NCI-H187 treated with DMSO at 0.1 percent for 48 hours (cell line): ENCODE measurements at places on chromosomes 2 and 18.

- no peak for DNase-seq
These were observed 6.5 kb downstream of the GKN1 start for GRCh38 chr2:68980956-68981355.

- no peak for DNase-seq
These were observed 12.1 kb downstream of the PTCD3 start for GRCh38 chr2:86118130-86118529.

DNA sequence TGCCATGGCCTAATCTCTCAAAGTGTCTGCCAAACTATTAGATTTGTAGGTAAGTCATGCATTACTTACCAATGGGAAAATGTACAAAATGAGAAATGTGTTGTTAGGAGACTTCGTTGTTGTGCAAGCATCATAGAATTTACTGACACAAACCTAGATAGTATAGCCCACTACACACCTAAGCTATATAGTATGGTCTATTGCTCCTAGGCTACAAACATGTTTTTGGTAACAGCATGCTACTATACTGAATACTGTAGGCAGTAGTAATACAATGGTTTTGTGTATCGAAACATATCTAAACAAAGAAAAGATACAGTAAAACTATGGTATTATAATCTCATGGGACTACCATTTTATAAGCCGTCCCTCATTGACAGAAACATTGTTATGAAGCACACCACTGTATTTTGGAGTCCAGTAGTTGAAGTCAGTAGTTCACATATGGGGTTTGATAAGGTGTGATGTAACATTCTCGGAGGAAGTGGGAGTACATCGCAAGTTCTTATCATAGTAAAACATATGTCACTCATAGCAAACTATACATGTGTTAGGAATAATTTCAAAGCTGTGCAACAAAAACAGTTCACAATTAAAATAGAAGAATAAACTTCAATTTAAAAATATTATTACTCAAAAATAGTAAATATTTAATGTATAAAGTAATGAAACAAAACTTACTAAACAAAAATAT is 12.0 kb upstream of the GTF2A1L start:
- no peak for DNase-seq

GRCh38 chr2:218849721-218850120 is 9.9 kb upstream of the WNT6 start:
- no peak for DNase-seq

GRCh38 chr2:239773228-239774141 is 251.7 kb downstream of the NDUFA10 start:
- DNase-seq = no peak

- DNase-seq = no peak
These were observed 337.8 kb upstream of the CDH2 start for GRCh38 chr18:28514699-28515098.

DNA sequence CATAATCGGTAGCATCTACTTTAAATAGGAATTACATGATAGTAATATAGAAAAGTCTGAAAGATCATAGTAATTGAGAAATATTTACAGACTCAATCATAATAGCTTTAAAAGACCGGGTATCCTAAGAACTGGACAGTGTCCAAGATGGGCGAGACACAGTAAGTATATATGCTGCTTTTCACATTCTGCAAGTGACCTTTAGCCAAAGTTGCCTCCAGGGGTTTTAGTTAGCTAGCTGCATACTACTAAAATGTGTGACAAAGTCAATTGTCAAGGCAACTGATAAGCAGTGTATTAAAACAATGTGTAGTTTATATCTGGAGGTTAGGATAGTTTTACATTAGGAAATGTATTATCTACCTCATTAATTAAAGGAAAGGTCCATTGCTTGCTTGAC is 24.6 kb downstream of the CD302 start:
- DNase-seq = no peak

GRCh38 chr2:176665086-176665485 is 395.8 kb downstream of the MTX2 start:
- no peak for DNase-seq

DNA sequence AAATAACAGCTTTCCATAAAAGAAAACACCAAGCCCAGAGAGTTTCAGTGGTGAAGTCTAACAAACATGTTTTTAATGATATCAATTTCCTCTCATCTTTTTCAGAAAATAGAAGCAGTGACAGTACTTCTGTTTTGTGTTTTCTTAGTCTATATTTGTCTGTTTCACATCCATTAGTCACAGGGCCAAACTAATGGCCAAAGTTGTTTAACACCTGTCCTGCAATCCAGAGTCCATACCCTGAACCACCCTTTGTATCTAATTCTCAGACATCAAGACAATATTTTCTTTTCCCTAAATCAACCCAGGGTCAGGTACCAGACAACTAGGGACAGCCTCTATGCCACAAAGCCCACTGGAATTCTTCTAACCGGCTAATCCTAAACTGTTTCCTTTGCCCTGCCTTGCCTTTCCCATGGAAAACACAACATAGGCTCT is 25.9 kb downstream of the TMSB10 start:
- no peak for DNase-seq

- DNase-seq = no peak
These were observed 126.6 kb upstream of the PDE1A start for GRCh38 chr2:182553483-182553882.

DNA sequence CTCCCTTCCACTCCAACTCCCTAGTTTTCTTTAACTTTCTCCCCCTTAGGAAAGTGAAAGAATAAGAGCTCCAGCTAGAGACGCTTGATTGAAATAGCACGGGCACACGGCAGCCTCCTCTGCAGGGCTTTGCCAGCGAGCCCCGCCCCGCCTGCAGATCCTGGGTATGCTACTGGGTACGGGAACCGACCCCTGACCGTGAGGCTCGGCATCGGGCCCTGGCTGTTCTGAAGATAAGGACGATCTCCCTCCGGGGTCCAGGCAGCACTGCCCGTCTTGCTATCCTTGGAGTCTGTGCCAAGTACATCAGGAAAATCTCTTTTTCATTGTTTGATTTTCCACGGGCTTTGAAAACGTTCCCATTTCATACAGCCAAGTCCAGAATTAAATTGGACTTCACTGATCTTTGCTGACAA is 284.5 kb downstream of the MTX2 start:
- no peak for DNase-seq

GRCh38 chr18:54696616-54697293 is 105.7 kb downstream of the DYNAP start:
- DNase-seq = no peak

- no peak for DNase-seq
These were observed 64.3 kb downstream of the NFATC1 start for GRCh38 chr18:79459946-79460480.

DNA sequence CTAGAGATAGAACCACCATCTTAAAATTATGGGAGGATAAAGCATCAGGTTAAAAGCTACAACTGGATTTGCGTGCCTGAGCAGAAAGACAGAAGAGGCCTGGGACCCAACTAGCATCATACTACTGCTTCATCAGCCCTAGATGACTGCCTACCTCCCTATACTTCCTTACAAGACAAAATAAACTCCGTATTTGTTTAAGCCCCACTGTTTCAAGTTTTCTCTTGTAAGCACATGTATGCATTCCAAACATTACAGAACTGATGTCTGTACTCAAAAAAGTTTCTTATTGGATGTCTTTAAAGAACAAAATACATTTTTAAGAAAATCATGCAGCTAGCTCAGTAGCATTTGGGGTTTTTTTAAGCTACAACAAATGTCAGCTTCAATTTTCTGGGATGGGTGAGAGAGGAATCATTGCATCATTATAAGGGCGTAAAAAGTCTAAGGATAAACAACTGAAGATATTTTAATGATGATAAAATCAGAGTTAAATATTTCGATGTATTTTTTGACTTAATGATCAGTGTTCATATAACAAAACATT is 213.1 kb downstream of the EXOC6B start:
- DNase-seq = no peak

DNA sequence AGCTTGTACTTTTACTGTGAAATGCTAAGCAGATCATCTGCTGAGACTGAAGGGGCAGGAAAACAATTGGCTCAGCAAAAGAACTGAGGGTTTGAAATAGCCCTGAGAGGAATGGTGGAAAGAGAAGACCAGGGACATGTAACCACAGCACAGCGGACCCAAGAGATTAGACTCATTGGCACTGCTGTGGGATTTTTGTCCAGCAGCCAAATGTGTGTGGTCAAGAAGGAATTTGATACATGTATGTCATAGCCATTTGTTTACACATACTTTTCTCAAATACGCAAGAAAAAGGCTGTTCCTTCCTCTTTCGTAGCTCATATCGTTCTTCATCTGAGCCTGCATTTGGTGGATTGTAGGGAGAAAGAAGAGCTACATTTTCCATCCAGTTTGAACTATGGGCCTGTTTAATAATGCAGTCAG is 73.8 kb downstream of the TRABD2A start:
- DNase-seq = no peak

- no peak for DNase-seq
These were observed 4.4 kb downstream of the ACTR3 start for GRCh38 chr2:113894156-113894743.

GRCh38 chr2:18149660-18150246 is 271.3 kb downstream of the KCNS3 start:
- no peak for DNase-seq

DNA sequence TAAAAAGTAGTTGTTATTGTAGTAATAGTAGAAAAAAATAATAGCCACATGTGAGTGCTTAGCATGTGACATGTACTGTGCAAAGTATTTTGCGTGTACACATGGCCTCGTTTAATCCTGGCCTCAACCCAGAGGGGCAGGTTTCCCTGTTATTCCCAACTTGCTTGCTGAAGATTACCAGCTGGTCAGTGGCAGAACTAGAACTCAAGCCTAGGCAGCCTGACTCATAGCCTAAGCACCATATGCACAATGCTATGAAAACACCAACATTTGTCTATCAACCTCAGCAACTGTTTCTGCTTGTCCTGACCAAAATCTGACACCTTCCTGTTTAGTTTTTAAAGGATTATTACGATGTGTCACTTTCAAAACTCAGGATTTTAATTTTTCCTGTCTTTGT is 234.9 kb upstream of the SMAD7 start:
- DNase-seq = no peak

- no peak for DNase-seq
These were observed 552.9 kb upstream of the TNP1 start for GRCh38 chr2:217412721-217413120.

DNA sequence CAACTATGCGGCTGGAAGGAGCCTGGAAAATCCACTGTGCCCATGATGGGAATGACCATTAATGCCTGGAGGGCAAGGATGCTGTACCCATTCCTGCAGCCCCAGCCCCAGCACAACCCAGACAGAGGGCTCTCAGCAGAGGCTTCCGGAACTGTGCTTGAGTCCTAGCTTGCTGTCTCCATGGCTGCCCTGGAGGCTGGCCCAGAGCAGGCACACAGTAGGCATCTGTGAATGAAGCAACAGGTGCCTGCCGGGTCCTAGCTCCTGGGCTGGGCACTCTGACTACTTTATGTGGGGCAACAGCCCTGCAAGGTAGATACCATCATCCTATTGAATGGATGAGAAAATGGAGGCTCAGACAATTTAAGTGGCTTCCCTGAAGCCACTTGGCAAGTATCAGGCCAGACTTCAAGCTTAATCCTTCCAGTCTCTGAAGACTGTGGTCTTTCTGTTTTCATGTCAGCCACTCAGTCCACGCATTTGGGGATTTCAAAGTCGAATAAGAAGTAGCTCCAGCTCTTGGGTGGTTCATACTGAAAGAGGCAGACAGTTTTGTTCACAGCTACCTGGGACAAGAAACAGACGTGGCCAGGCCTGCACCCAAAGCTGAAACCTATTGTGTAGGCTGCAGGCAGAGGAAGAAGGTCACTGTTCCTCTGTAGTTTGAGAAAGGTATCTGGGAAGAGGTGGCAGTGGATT is 237.5 kb downstream of the ZBTB7C start:
- DNase-seq = no peak

- DNase-seq = no peak
These were observed 181.6 kb downstream of the BCL2 start for GRCh38 chr18:63137999-63138435.

- DNase-seq = no peak
These were observed 885.6 kb upstream of the VRK2 start for GRCh38 chr2:57160976-57161375.

DNA sequence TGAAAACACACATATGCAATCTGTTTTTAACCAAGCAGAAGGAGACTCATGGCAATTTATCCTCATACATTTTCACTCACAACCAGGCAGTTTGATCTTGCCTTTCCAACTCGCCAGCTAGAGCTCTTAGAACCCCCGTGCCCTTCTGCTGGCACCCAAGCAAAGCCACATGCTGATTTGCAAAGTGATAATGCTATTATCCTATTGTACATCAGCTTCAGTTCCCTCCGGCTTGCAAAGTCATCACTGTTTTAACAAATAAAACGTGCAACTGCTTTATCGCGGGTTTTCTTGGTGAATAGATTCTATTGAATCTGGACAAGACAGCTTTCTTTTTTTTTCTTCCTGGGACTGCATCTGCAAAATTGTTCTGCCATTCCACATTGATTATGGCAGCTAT is 314.6 kb downstream of the LNPK start:
- DNase-seq = no peak

GRCh38 chr2:3492951-3493614 is 26.2 kb downstream of the ADI1 start:
- no peak for DNase-seq

GRCh38 chr2:229634601-229635370 is 79.6 kb downstream of the DNER start:
- DNase-seq = no peak

- DNase-seq = no peak
These were observed 169.5 kb upstream of the AGAP1 start for GRCh38 chr2:235324324-235324723.

DNA sequence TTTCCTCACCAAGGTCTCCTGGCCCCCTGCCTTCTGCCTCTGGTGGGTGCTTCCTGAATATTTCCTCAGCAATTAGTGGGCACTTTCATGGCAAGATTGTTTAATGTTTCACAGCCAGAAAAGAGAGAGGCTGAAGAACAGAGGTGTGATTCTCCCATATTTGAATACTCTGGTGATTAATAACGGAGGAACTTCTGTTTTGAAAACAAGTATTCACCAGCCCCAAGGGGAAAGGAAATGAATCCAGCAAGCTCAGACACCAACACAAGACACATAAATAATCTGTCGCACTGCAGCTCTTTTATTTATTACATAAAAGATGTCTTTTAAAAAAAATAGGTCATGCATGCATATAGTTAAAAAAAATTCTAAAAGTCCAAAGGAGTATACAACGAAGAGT is 57.7 kb downstream of the MRPL35 start:
- DNase-seq = no peak

DNA sequence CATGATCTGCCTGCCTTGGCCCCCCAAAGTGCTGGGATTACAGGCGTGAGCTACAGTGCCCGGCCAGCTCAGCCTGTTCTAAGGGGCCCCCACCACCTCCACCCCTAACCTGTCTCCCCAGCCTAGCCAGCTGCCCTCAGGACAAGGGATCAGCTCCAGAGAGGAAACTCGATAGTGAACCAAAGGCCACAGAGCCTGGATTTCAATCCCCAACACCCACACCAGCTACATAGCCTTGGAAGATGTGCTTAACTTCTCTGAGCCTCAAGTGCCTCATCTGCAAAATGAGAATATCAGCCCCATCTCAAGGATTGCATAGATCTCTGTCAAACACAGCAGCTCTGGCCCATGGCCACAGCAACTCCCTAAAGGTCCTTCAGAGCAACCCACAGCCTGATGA is 32.0 kb downstream of the BIN1 start:
- DNase-seq = no peak
